Keratinocyte (primary cell): ENCODE measurements at places on chromosomes 1 and 21. TPM values are rescaled to one million over a fixed set of nuclear protein-coding genes. Genes with fewer than 3 reads are reported as not detected.

CNTN2 gene
- polyA plus RNA-seq = not detected in 3 replicates

STK40 gene
- 8.5 to 10.4 TPM (median 10.3 TPM) in 3 replicates for polyA plus RNA-seq

DNA sequence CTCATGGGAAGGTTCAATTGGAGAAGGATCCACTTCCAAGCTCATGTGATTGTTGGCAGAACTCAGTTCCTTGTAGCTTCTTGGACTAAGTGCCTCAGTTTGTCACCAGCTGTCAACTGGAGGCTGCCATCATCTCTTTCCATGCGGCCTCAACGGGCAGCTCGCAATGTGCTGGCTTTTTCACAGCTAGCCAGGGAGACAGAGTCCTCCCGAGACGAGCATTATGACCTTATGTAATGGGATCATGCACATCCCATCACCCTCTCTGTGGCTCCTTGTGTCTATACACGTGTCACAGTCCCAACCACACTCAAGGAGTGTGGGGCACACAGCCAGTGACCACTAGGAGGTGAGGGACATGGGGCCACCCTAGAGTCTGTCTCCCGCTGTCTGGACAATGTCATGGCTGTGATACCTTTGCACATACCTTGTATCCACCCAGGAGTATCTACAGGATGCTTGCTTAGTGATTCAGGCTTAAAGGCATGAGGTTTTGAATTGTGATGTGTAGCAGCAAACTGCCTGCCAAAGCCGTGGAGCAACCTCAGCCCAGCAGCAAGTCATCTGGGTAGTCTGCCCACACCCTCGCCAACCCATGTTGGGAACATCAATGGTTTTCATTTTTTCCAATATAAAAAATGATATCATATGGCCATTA lies 3.9 kb upstream of the KRTAP10-6 start:
- DNase-seq = no peak

- no peak for DNase-seq
Measured at GRCh38 chr1:76725864-76726619, 141.2 kb upstream of the ST6GALNAC5 start.

DNA sequence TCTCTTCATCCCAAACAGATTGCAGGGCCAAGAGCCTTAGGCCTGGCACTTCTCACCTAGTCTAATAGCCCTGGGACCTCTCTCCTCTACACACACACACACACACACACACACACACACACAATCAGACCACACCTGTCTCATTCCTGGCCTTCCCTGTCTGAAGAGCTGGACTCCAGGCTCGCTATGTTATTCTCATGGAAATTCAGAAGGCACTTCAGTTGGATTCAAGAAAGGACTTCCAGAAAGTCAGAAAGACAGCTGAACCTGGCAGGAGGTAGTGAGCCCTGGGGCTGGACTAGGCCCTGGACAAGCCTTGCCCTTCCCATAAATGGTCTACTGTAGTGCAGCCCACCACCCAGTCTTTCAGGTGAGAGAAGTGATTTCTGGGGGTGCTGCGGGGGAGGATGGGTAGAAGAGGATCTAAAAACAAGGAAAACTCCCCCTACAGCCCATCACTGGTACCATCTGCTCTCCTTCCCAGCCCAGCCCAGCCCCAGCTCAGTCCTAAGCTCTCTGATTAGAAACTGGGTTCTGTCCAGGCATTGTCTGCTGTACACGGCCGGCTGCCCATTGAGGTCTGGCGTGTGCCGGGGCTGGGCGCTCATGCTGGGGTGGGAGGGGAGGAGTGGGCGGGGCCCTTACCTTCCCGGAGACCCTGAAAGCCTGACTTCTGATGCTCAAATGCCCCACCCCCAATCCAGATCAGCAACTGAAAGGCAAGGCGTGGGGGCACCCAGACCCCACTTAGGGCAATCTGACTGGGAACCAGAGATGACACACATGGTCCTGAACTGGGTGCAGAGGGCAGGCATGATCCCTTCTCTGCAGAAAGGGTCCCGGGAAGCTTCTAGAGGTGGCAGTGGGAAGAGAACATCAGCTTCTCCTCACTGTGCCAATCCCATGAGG lies 2.5 kb downstream of the KIF21B start:
- no peak for DNase-seq

DNA sequence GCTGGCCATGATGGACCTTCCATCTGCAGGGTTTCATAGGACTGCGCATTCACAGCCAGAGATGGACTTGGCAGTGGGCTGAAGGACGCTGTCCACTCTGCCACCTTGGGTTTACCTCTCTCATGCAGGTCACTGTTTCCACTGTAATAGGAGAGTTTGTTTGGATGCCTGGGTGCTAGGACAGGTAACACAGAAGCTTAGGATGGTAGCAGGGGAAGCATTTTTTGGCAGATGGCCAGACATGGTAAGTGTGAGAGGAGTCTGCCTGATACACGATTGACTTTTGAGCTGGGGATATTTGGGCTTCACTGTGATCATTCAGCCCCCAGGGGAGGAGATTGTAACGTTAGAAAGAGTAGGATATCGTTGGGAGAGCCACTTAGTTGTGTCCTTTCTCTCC lies 11.8 kb downstream of the PSEN2 start:
- DNase-seq = no peak

DNA sequence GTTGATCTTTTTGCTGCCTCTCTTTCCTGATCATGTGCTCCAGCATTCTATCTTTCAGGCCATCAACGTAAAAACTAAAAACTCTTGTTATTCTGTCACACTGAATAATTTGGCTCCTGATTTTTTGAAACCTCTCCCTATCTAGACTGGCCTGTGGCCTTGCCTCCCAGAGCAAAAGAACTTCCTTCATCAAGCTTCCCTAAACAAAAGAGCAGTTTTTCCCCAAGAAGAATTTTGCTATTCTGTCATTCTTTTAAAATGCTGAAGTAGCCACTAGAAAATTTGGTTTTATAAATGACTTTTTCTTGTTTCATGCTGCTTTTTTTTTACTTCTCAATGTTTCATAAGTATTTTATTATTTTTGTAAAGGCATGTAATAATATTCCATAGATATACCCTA lies 37.1 kb upstream of the CR2 start:
- DNase-seq = no peak

- DNase-seq = no peak
Measured at GRCh38 chr1:158094571-158094970, 86.1 kb upstream of the CD1D start.

DNA sequence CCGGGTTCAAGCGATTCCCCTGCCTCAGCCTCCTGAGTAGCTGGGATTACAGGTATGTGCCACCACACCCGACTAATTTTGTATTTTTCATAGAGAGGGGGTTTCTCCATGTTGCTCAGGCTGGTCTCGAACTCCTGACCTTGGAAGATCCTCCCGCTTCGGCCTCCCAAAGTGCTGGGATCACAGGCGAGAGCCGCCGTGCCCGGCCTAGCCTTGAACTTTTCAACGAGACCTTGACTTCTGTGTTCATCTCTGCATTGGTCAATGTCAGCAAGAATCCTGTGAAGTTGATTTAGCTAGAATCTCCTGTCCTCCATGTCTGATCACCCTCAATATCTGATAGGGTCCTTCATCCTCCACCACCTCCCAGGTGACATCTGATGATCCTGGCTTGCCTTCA lies 11.4 kb upstream of the CNR2 start:
- no peak for DNase-seq

GRCh38 chr1:44227211-44227610 lies 13.9 kb downstream of the DMAP1 start:
- DNase-seq = no peak

GRCh38 chr1:94827434-94827833 lies 7.3 kb downstream of the SLC44A3 start:
- DNase-seq = no peak

- no peak for DNase-seq
Measured at GRCh38 chr1:113684153-113684541, 75.1 kb downstream of the PHTF1 start.
